ENCODE measurements at places on chromosomes 6 and 20. TPM values are rescaled to one million over a fixed set of nuclear protein-coding genes. Genes with fewer than 3 reads are reported as not detected.

DNA sequence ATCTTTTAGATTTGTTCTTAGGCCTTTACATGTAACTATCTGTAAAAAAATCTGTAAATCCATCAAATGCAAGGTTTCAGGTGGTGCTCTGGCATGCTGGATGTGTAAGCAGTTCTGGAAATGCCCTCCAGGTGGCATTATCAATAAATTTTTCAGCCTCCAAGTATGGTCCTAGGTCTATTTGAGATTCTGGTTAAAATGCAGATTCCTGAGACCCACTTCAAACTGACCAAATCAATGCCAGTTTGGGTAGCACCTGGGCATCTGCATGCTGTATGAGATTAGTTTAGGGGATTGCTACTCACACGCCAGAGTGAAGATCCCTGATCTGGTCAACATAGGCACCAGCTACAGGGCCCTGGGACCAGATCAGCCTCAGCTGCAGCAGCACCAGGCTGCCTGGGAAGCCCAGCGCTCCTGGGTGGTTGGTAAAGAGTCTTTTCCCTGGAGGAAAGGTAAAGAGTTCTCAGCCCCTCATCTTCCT, 507.3 kb upstream of the CITED2 start:
- DNase-seq: no peak

The RTEL1 gene
- 7.3 TPM for polyA plus RNA-seq

The ABCF1 gene
- 108 TPM for polyA plus RNA-seq

DNA sequence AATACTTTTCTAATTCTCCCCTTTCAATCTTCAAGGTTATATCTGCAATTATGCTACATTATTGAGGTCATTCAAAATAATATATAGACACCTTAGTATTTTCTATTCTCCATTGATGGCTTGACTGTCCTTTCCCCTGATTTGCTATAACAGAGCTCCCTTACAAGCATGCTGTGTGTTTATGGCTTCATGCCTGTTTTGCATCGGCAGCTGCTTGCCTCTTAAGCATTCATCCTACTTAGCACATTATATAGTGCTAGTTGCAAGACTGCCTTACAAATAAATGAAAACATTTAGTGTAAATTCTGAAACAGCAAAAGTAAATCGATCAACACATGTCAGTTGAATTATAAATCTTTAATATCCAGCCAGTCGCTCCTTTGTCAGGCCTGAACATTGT, 476.2 kb upstream of the POU3F2 start:
- no peak for DNase-seq

All from psoas muscle (tissue), 8 donors.